ENCODE measurements at places on chromosomes 1 and 21.

GRCh38 chr1:201298396-201299381 lies 15.4 kb downstream of the PKP1 start:
- DNase-seq = no peak

DNA sequence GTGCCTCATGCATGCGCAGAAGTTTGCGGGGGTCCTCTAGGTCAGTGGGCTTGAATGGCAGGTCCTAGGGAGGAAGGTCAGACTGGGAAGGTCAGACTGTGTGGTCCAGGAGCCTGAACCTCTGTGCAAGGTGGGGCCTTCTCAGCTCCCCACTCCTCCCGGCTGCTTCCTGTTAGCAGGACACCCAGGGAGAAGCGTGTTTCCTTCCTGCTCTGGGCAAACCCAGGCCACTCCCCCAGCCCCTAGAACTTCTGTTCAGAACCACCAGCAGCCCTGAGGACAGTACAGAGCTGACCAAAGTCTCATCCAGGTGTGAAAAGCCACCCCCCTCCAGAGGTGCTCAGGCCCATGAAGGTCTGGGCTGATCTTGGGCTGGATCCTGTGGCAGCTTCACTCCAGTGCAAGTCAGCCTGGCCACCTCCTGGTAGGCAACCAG lies 29.9 kb downstream of the NAV1 start:
- no peak for DNase-seq

GRCh38 chr1:151816548-151817352 lies 11.5 kb upstream of the LINGO4 start:
- no peak for DNase-seq

DNA sequence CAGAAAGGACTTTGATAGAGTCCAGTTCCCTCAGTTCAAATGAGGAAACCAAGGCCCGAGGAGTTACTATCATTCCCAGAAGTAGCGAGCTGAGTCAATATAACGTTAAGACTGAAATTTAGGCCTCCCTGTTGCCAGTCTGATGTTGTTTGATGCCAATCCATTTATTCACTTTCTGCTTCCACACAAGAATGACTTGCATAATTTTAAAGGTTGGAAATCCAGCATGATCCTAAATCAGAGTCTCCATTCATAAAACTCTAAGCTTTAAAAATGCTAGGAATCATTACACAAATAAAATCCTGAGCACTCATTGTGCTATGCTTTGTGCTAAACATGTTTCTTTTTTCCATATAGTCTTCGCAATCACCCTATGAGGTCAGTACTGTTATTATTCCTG lies 414.4 kb downstream of the PTBP2 start:
- no peak for DNase-seq

GRCh38 chr1:246265481-246265880 lies 241.6 kb downstream of the SMYD3 start:
- DNase-seq = no peak

DNA sequence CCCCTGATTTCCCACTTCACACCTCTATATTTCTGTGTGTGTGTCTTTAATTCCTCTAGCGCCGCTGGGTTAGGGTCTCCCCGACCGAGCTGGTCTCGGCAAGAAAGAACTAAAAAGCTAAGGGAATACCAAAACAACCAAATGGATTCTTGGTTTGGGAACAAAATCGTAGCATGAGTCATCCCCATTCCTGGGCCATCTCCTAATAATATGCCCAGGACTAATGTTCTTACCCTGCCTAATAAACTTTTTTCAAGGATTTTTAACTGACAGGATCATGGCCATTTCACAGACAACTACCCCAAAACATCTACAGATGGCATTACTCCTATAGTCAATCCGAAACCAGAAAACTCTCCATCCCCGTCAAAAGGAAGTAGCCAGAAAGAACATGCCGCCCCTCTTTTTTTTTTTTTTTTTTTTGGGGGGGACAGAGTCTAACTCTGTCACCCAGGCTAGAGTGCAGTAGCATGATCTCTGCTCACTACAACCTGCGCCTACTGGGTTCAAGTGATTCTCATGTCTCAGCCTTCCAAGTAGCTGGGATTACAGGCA lies 4.1 kb upstream of the HPDL start:
- no peak for DNase-seq

GRCh38 chr1:107795441-107795840 lies 169.5 kb downstream of the VAV3 start:
- DNase-seq = no peak

DNA sequence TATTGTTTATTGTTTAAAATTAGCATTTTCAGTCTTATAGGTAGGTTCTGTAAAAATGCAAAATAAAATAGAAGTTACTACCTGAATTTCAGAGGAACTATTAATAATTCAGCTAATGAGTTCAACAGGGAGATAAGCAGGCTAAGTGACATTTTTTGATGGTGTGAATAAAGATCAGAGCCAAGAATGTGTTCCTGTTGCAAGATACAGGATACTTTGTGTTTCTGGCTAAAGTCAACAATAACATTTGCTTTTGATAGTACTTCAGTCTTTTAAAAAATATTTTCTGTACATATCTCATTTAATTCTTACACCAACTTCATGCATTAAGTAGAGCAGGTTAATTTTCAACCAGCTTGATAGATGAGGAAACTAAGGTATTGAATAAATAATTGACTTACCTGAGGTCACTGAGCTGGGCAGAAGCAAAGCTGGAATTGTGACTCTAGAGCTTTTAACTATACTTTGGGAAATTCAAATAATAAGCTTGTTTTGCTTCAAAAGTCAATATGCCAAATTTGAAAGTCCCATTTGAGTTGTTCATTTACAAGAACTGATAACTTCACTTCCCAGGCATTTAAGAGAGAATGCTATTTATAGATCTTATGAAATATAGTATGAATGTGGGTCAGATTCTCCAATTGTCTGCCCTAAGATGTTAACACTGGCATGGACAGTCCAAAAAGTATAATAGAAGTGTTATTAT lies 6.0 kb downstream of the GORAB start:
- no peak for DNase-seq

DNA sequence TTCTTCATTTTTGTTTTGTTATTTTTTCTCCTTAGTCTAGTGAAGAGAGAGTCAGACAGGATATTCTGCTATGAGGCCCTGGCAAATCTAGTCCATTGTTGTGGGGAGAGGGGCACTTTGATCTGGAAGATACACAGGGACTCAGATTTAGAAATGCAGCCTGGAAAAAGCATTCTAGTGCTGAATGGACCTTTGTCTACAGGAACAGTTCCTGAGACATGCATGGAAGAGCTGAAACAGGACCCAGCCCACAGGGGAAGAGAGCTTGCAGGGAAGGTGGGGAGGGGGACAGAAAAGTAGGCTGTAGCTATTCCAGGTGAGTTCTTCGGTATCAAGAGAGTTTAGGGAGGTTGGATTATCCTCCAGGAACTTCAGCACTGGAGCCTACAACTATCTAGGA lies 98.5 kb downstream of the AKT3 start:
- DNase-seq = no peak

GRCh38 chr1:99627615-99628014 lies 18.3 kb upstream of the PALMD start:
- no peak for DNase-seq

Data from fibroblast of skin of left quadriceps (primary cell).